ENCODE measurements at places on chromosomes 3 and 15. TPM values are rescaled to one million over a fixed set of nuclear protein-coding genes. Genes with fewer than 3 reads are reported as not detected.

- DNase-seq = no peak
Observed at GRCh38 chr3:89368846-89369245, 261.4 kb downstream of the EPHA3 start.

DNA sequence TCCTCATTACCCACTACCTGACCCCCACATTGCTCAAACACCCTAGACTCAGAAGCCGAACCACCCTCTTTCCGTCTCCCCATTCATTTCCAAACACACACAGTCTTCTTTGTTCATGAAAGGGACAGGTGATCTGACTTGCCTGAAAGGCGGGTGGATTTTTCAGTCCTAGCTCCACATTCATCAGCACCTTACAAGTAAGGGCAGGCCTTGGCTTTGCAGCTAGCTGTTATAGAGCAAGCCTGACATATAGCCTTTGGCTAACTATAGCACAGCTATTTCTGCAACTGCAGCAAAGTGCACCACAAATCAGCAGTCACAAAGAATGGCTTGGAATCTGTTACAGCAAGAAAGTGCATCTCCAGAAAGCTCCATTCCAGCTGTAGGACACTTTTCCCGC lies 139.8 kb downstream of the XXYLT1 start:
- no peak for DNase-seq

DNA sequence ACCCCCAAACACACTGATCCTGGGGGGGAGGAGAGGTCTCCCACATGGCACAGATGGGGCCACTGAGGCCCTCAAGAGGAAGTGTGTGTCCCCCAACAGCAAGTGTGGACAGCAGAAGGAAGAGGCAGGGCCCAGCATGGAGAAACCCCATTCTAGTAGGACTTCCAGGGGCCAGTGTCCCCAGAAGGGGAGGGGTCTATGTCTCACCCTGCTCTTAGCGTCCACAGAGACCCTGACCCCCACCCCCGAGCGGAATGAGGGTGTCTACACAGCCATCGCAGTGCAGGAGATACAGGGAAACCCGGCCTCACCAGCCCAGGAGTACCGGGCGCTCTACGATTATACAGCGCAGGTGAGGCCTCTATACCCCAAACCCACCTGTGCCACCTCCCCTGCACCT lies 35.3 kb downstream of the TSPAN3 start:
- no peak for DNase-seq

GRCh38 chr15:32691689-32692038 lies 26.1 kb upstream of the GREM1 start:
- no peak for DNase-seq

DNA sequence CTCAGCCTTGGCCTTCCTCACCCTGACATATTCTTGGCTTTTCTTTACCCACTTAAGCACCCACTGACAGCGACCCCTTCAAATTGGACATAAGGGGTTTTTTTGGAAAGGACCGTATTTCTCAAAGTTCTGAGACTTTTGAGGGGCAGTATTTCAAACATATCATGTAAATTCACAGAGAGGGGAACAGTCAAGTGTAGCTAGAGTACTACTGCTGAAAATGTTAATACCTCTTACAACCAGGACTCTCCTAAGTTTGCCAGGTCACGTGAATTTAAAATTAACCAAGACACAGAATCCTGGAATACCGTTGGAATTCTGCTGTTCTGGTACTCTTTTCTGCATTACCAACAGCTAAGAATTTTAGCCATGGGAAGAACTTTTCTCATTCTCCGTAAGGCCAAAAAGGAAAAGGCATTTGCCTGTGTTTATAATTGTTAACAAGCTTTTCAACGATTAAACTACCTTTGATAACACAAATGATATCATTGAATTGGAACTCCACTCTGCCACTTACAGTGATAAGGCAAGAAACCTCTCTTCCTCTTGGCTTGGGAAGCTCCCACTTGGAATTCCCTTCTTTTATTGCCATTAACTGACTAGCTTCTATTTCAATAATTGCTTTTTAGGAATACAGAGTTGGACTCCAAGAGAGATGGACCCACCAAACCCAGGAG lies 597 bp upstream of the GBE1 start:
- no peak for DNase-seq

- no peak for DNase-seq
Observed at GRCh38 chr3:151403246-151403645, 18.7 kb upstream of the P2RY12 start.

DNA sequence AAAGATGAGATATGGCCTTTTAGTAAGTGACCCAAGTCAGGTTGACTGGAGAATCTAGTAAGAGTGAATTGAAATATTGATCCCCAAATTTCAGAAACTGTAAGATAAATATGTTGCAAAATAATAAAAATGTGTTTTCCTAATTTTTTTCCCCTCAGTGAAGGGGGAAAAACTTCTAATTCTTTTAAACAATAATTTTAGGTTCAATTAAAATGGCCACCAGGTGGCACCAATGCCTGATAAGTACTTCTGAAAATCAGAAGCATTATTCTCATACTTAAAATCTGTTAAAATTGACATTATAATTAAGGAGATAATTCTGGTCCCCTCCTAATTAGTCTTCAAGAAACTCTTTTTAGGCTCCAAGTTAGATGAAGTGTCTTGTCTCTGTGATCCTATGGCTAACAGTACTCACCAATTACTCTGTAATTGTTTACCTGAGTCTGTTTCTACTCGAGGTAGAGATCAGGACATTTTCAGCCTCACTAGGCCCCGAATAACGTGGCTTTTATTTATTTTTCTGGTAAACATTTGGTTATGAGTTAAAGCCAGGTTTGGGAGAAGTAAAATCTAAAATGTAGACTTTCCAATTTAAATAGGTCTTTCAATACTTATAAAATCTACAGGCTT lies 52.6 kb downstream of the NMD3 start:
- DNase-seq = no peak

DNA sequence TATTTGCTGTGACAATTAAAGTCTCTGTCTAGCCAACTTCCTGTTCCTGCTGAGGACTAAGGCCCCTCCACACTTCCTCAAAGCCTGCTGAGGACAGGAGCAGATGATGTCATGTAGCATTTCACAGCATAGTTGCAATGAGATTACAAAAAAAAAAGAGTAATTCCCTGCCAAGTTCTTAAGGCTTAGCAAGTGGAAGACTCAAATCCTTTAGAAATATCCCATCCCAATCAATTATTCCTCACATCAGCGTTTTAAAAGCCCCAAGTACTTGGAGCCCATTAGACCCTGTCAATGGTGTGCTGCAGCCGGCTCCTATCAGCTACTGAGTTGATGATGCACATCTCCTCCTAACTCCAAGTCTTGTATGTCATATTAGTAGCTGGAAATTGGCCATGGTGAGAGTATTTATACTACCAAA lies 51.7 kb downstream of the TRANK1 start:
- peak; percentile 43 for DNase-seq

GRCh38 chr15:22227411-22228100 lies 147.2 kb downstream of the OR4M2 start:
- no peak for DNase-seq

GRCh38 chr15:78178064-78178463 lies 28.9 kb downstream of the IDH3A start:
- DNase-seq = no peak

- DNase-seq = no peak
Observed at GRCh38 chr3:30626443-30627180, 20.2 kb downstream of the TGFBR2 start.

GRCh38 chr3:150268426-150269391 lies 139.4 kb upstream of the TSC22D2 start:
- DNase-seq = no peak

GRCh38 chr3:113103588-113103987 lies 107.8 kb upstream of the BOC start:
- no peak for DNase-seq

IL17RD gene
- total RNA-seq = 1.9 TPM

SLC28A2 gene
- total RNA-seq = 0.16 TPM

MUC20 gene
- 2.9 TPM for total RNA-seq

ARPC4 gene
- total RNA-seq = 180 TPM
